ENCODE measurements at places on chromosomes 12 and 14.

GRCh38 chr12:106840243-106840642, 65.8 kb downstream of the RIC8B start:
- no peak for DNase-seq

GRCh38 chr12:23169012-23169695, 544.2 kb downstream of the ETNK1 start:
- DNase-seq, result no peak

DNA sequence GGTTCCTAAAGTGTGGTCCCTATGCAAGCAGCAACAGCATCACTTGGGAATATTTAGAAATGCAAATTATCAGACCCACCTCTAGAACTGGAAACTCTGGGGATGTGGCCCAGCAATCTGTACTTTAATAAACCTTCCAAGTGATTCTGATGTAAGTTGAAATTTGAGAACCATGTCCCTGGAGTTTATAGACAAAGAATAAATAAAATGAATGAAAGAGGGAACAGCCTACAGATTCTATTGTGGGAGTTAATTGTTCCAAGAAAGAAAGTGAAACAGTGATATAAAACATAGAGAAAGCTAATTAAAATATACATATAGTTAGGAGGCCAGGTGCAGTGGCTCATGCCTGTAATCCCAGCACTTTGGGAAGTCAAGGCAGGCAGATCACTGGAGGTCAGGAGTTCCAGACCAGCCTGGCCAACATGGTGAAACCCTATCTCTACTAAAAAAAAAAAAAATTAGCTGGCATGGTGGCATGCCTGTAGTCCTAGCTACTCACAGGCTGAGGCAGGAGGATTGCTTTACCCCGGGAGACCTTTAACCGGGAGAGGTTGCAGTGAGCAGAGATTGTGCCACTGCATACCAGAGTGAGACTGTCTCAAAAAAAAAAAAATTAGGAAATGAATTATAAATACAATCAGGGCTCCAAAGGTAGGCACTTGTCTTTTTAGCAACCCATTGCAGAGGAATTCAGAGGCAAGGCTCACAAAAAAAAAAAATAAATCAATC, 507.5 kb downstream of the NAV3 start:
- no peak for DNase-seq

DNA sequence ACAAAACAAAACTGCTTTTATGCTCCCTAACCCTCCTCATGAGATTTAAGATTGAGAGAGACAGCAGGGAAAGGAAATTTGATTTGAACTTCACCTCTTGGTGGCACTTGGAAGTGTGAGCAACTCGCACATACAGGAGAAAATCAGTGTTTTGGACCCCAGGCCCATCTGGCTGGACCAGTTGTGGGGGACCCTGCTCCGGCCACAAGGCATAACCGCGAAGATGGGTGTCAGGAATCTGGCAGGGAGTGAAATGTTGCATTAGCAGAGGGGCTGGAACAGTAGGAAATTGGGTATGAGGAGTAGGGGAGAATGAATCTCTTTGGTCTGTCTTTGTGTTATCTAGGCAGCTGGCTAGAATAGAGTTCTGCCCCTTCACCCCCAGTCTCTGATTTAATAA, 1.2 kb downstream of the CIROP start:
- DNase-seq, result no peak

DNA sequence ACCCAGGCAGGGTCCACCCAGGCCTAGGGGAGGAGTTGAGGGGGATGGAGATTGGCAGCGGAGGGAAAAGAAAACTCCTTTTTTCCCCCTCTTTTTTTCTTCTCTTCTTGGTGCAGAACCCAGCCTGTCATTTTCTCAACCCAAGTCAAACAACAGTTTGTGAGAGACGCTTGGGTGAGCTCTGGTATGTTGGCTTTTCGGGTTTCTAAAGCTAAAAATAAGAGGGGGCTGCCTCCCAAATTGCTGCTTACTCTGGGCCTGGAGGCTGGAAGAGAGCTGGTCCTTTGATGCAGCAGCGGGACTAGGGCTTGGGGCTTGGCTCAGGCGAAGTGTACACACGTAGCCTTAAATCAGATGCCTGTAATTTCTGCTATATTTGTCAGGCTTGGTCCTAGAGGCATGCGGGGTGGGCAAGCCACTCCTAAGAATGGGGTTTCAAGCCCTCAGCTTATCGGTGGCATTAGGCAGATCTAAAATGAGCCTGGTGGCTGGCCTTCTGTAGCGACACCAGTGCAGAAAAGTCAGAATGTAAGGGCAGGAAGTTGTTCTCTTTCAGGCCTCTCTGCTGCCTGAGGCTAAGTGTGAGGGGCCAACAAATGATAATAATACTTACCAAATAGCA, 816 bp upstream of the SLC8A3 start:
- no peak for DNase-seq

- no peak for DNase-seq
Observed at GRCh38 chr14:55316564-55316963, 45.3 kb downstream of the FBXO34 start.

DNA sequence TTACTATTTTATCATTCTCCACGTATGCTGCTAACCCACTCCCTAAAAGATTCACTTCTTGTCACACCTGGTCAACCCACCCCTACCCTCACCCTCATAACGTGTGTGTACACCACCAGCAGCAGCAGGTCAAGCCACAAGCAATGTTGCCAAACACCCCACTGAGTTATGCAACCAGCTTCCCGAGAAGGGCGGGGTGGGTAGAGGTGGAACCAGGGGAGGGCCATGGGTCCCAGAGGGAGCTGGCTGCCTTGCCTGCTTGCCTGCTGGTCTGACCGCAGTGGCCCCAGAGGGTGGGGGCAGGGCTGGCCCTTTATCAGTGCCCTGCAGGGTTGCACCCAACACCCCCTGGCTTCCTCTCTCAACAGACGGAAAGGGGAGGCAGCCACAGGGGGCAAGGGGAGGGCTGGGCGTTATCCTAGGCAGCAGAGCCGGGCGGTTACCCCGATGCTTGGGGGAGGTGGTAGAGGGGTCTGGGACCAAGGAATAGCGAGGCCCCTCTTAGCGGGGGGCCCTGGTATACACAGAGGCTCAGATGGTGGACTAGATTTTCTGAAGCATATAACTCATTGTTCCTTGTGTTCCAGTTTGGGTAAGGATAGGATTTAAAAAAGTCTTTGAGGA, 3.5 kb upstream of the NFE2 start:
- no peak for DNase-seq

Data from GM12892 (cell line).